RKO (cell line): ENCODE measurements at places on chromosomes 4 and X.

DNA sequence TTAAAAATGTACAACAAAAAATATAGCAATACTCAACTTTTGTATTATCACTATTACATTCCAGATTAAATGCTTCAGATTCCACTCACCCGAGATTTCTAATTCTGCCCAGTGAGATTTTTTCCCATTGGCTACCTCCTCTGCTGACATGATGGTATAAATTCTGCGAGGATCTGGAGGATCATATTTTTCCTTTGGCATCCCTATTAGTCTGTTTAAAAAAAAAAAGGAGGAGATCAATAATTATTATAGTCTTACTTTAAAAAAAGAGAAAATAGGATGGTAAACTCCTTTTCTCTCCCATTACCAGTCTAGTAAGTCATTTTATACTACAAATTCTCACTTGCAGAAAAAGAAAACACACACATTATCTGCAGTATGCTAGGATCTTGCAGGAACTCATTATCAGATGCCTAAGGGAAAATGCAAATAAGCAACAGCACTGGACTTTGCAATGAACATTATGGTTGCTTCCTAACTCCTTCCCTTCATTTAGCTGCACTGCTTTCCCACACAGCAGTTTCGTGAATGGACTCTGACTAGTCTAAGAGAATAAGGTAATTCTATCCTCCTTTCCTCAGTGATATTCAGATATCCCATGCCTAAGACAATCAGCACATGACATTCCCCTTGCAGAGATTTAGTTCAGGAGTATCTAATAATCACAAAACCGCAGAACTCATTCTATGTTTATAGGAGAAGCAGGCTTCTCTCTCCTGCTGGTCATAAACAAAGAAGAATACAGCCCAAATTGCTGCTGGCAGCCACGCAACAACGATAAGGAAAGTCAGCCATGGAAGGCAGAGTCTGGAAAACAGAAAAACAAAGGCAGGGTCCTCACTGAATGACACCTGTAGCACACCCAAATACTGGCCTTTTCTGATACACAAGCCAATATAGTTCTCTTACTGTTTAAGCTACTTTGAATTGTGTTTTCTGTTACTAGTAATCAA is 42.7 kb downstream of the CNOT6L start:
- DNase-seq, result no peak

GRCh38 chr4:123088501-123088900 is 166.1 kb upstream of the NUDT6 start:
- DNase-seq, result no peak

DNA sequence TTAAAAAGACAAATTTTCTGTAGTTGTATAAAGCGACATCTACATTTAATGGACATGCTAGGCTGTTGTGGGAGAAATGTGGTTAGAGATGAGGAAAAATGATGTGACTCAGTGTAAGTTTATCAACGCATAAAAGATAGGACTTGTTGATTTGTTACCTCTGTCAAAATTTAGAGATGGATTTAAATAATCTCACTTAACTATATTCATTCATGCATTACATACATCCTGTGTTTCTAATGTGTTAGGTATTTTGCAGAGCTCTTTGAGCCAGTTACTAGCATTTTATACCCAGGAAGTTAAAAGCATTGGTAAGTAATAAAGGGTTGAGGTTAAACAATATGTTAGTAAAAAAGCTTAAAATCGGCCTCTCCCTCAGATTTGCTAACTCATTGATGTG is 34.3 kb downstream of the METAP1 start:
- DNase-seq, result no peak

DNA sequence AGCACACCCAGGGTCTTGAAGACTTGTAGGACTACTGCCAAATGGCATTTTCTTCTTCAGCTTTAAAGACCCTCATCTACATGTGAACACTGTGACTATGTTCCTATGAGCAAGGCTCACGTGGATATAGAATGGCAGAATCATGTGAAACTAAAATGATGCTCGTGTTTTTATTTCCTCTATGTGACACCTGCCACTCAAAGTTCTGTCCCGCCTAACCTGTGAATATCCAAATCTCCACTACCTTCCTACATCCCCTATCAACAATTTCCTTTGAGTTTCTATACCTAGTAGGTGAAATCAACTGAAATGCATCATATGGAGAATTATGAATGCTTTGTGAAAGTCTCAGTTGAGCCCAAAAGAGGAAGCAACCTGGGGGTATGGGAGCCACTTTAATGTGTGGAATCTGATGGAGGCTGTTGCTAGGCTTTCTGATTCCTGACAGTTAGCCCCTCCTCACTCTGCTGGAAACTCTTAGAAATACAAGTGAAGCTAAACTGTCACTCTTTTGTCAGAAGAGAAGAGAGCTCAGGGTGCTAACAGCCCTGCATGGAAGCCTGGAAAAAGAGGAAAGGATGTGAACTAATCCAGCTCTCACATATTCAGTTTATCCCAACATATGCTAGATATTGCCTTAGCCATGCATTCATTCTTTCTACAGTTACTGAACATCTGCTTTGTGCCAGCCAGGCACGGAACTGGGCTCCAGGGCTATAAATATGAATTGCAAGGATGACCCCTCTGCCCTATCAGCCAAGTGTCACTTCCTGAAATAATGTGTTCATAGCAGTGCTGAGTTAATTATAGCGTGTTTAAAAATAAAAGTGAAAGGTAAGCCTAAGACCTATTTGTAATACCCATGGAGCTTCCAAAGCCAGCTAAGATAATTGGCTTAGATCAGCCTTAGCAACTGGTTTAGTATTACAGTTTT is 11.0 kb downstream of the LHFPL1 start:
- no peak for DNase-seq

- DNase-seq, result no peak
Measured at GRCh38 chr4:8461086-8461485, 20.5 kb downstream of the TRMT44 start.
